ENCODE measurements at places on chromosomes 3 and 15. TPM values are rescaled to one million over a fixed set of nuclear protein-coding genes. Genes with fewer than 3 reads are reported as not detected.

Gene SLC25A20
- polyA plus RNA-seq, result 40.1 TPM

Gene MEIS2
- polyA plus RNA-seq, result not detected

Gene PGBD4
- 1.4 TPM for polyA plus RNA-seq

Gene GOLGA6L10
- polyA plus RNA-seq, result 0.16 TPM
